ENCODE measurements at places on chromosomes 5 and 9. TPM values are rescaled to one million over a fixed set of nuclear protein-coding genes. Genes with fewer than 3 reads are reported as not detected.

DYNC2I2 gene
- 77.5 TPM for total RNA-seq

EXOSC3 gene
- 55.6 TPM for total RNA-seq

SH2D3C gene
- total RNA-seq, result 0.12 TPM

DOCK8 gene
- 0.69 TPM for total RNA-seq

KCNT1 gene
- total RNA-seq, result not detected

DMRT3 gene
- not detected for total RNA-seq

PCDHB1 gene
- 0.03 TPM for total RNA-seq

SPATA31E1 gene
- total RNA-seq, result not detected

FAM221B gene
- not detected for total RNA-seq

GADD45G gene
- 3.8 TPM for total RNA-seq
